ENCODE measurements at places on chromosomes 7 and 10.

GRCh38 chr10:73647211-73647874 is 6.1 kb upstream of the MYOZ1 start:
- DNase-seq = peak; percentile 42

DNA sequence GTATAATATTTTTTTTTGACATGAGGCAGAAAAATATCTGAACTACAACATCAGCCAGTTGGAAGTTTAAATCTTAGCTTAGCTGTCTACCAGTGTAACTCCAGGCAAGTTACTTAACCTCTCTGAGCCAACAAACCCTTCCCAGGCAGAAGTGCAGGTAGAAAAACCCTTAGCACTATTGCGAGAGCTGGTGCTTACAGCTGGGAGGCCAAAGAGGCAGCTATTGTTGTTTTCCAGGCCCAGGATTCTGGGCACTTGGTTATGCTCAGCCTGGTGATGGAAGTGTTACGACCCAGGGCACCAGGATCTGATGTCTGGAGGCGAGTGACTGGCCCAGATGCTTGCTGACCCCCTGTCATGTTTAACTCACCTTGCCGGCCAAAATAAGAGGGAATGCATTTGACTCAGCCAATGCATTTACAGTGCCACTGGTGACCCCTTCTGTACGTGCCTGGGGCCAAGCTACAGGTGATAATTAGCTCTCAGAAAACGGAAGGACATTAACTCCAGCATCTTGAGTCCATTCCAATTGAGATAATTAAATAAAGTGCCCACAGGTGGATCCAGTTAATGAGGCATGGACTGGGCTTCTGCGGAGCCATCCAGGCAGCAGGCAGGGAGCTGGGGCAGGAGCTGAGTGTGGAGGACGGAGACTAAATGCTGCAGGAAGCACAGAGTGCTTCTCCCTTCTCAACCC is 126.5 kb upstream of the HABP2 start:
- no peak for DNase-seq

DNA sequence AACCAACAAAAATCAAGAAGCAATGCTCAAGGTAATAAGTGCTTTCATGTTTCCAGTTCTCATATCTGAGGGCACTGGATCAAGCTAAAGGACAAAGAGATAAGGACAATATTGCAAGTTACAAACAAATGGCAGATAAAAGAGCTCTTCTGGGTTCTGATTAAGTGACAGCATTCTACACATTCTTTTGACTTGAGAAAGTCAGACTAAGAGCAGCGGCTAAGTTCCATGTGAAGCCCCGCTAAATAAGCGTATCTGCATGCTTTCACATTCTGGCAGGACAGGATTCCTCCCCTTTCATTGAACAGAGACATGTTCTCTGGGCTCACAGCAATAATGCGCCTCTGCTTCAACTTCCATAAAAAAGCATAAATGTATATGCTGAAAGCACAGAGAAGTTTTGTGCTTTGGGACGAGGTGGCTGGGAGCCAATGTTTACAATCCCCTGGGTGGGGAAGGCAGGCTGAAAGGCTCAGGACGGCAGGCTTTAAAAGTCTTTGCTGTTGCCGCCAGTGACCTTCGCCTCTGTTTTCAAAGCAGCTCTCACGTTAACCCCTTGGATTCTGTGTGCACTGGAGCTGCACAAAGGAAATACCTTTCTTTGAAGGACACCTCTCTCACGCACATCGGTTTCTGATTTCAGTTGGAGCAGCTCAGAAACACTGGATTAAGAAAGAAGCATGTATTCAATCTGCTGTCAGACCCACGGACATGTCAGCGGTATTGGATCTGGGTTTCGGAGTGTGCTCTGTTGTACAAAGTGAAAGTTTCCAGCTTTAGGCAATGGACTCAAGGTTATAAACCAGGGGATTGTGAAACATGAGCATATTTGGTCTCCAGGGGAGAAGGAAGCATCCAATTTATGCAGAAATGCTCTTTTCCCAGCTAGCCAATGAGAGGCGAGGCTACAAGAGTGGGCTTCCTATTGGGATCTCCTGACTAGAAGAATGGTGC is 105.4 kb upstream of the FAM133B start:
- peak; percentile 98 for DNase-seq

- DNase-seq = no peak
Observed at GRCh38 chr7:20304366-20304765, 26.3 kb upstream of the ITGB8 start.

- no peak for DNase-seq
Observed at GRCh38 chr10:19882621-19883020, 66.4 kb downstream of the PLXDC2 start.

All from choroid plexus epithelial cell (primary cell).